ENCODE measurements at places on chromosomes 1 and 21.

DNA sequence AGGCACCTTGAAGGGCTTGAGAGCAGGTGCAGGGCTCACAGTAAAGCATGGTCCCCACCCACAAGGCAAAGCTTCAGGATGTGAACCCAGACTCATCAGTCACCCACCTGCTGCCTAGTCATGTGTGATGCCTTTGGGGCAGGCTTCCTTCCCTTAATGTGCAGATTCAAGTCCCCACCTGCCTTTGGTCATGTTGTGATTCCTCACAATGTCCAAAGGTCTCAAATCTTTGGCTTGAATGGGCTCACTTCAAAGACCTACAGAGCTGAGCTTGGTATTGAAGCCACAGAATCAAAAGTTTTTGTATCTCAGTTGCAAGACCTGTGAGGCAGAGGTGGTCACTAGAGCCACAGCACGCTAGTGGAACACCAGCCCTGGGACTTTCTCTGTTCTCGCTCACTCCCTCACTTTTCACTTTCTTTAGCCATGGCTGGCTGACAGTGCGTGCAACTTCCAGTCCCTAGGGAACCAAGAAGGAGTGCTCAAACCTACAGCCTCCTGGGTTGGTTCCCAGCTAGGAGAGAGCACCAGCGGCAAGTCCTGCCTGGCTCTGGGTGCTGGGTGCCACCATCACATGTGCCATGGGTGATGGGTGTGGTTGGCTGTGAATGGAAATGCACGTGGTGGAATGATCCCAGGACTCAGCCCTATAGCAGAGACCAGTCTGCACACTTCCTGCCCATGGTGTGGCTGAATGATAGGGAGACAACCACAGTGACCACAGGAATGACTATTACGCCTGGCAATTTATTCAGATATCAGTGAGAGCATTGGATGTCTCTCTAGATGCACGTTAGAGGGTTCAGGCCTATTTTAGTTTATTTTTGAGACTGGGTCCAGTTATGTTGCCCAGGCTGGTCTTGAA, 26.4 kb upstream of the CLIC6 start:
- DNase-seq: no peak

GRCh38 chr1:219958875-219959417, 30.6 kb upstream of the SLC30A10 start:
- no peak for DNase-seq

DNA sequence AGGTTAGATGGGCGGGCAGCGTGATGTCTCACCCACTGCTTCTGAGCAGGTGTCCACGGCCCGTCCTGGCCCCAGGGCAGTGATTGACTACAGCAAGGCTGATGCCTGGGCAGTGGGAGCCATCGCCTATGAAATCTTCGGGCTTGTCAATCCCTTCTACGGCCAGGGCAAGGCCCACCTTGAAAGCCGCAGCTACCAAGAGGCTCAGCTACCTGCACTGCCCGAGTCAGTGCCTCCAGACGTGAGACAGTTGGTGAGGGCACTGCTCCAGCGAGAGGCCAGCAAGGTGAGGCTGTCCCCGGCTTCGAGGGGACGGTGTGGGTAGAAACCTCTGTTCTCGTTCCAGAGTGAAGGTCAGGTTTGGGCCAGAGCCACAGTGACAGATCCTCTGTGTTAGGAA, 12.2 kb downstream of the DDOST start:
- no peak for DNase-seq

GRCh38 chr1:58986996-58987767, 203.3 kb upstream of the JUN start:
- no peak for DNase-seq

DNA sequence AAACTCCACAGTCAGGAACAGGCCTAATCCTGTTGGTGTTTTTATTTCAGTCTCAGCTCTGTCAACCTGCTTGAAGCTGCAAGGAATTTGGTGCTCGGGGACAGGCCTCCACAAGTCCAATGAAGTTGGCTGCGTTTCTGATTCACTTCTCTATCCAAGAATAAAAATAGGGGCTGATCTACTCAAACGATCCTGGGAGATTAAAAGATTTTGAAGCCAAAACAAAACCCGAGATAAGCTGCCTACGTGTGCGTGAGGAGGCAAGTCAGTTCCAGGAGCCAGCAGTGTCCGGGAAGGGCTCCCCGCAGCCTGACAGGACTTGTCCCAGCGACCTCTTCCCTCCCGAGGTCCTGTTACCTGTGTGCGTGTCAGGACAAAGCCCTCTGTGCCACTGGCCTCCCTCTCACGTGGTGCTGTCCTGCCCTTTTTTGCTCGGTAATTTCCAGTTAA, 98.0 kb downstream of the ETS2 start:
- DNase-seq: no peak

DNA sequence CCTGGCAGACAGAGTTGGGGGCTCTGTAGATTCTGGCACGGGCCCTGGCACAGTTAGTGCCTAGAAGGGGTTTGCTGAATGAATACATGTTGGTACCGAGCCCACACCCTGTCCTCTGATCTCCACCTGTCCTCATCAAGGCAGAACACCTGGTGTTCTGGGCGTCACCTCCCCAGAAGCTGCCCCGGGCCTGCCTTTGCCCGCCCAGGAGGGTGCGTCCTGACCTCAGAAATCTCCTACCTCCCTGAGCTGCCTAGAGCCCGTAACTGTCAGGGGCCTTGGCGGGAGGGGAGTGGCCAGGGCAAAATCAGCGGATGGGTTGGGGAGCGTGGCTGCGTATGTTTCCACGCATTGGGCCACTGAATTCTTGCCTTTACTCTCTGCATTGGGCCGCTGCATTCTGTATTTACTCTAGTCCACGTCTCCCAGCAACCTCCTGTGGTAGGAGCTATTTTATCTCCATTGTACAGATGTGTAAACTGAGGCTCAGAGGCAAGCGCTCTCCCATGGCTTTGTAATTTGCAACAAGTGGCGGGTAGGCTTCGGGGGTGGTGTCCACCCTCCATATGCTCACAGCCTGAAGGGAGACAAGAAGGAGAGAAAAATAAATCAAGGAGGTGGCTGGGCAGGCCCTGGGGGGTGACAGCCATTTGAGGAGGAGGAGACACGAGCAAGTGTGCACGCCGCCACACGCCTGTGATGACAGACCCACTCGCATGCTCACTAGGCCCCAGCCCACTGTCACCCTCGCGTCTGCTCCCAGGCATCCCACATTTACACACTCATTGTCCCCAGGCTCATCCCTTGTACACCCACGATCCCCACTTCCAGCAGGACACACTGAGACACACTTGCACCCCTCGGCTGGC, 95.7 kb upstream of the WNT4 start:
- no peak for DNase-seq

- peak; percentile 42 for DNase-seq
These were observed 9.4 kb downstream of the LAPTM5 start for GRCh38 chr1:30748098-30748698.

- no peak for DNase-seq
These were observed 190.4 kb downstream of the NCAM2 start for GRCh38 chr21:21188513-21189195.

DNA sequence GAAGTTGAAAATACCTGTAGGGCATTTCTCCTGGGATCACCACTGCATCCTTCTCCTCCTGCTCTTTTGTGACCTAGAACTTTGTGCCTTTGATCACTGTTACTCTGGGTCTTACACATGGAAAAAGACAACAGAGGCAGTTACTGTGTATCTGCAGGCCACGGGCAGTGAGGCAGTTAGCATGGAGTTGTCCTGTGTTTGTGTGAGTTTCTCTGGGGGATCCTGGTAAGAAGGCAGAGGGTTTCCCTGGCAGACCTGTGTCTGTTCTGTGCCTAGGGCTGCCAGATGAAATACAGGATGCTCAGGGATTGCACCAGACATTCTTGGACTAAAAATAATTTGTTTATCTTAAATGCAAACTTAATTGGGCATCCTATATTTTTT, 44.4 kb upstream of the SCCPDH start:
- no peak for DNase-seq

DNA sequence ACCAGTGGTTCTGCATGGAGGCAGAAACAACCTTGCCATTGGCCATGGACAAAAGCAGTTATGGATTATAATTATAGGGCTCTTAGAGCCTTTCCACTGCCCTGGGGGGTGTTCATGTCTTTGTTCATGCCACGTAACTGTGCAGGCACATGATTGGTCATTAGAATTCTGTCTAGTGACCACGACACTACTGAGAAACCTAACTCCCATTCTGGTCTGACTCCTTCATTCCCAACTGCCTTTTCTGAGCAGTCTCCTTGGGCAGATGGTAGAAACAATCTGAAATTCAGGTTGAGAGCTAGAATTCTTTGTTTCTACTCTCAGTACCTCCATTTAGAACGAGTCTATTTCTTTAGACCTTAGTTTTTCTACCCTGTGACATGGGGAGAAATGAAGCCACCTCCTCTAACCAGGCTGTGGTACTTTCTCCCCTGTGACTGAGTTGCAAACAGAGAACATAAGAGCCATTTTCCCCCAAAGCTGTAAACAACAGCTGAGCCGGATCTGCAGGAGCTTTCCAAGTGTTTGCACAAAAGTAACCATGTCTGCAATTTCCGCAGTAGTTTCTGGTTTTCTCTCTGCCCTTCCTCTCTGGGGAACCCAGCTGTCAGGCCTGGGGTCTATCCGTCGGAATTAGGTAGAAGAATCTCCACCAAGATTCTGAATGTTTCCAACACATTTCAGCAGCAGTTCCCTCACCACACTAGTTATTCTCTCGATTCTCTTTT, 37.7 kb upstream of the IPO9 start:
- DNase-seq: no peak

GRCh38 chr1:42381280-42381673, 685 bp downstream of the RIMKLA start:
- no peak for DNase-seq

Measured in NCI-H187 (cell line).